ENCODE measurements at places on chromosomes 4 and X.

- no peak for DNase-seq
Observed at GRCh38 chrX:72371405-72371804, 65.7 kb upstream of the CITED1 start.

DNA sequence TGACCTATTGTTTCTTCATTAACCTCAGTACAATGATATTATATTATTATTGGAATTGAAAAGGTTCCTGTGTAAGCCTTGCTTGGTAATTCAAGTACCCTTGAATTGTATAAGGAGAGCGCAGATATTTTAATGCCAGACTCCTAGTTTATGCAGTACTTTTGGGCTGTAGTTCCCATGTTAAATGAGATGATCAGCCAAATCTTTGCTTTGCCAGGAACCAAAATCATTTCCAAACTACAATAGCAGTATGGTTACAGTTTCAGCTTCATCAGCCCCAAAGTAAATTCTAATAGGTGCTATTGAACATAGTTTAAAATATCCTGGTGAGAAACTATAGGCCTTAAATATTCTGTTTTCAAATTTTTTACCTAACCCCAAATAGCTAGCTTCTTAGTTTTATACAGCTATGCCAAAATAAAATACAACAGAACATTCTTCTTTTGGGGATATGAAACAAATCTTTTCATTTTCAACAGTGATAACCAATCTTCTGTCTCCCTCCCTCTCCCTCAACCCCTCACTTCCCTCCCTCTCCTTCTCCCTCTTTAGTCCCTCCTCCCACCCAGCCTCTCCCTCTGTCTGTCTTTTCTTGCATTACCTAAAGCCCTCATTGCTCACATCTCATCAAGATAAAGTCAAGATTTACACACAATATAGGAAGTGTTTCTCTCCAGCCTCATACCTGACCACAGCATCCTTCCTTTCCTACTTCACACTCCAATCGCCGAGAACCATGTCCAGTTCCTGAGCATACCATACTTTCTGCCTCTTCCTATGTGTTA is 190.1 kb downstream of the SHROOM3 start:
- no peak for DNase-seq

DNA sequence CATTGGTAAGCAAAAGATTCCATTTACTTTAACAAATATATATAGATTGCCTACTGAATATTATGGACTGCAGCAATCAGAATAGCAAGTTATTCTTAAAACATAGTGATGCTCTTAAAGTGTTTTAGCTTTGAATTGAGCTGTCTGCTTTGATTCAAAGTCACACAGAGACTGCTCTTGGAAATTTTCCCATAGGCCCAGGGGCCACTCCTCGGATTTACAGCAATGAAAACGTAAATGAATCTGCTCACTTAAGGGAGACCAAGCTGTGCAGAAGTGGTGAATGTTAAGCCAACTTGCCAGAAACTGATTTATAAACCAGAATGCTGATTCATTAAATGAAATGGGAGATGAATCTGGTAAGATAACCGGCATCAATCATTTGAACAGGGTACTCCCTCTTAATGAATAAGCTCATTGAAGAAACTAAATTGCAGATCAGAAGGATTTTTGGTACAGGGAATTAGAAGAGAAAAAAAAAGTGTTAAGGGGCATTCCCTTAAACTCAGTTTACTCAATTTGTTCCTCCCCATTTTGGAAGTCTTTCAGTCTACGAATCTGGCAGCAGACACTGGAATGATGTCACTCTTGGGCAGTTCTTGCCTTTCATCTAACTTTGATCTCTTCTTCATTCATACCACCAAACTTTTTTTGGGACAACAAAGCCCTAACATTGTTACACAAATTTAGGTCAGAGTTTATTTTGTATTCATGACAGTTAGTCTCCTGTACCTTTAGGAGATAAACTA is 363.3 kb upstream of the MAGEB2 start:
- no peak for DNase-seq

GRCh38 chrX:49876750-49877149 is 2.5 kb upstream of the USP27X start:
- peak; percentile 46 for DNase-seq

DNA sequence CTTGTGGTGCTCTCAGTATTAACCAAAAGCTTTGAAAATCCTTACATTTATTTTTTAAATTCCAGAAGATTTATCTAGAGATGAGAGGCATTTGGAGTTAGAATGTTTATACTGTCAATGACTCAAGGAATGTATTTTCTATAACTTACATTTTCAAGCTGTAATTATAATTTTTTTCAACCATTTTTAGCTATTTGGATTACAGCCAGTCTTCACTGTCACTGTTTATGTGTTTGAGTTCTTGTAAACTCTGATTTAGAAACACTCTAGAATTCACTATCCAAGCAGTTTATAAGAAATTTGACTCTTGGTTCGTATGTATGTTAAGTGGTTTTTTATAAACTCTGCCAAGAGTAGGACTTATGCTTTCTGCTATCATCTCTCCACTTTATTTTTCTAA is 36.7 kb upstream of the GUCY1A1 start:
- no peak for DNase-seq

- DNase-seq = peak; percentile 8
Observed at GRCh38 chrX:20382518-20383297, 116.0 kb upstream of the RPS6KA3 start.

GRCh38 chrX:13607331-13607995 is 38.1 kb downstream of the EGFL6 start:
- DNase-seq = no peak

DNA sequence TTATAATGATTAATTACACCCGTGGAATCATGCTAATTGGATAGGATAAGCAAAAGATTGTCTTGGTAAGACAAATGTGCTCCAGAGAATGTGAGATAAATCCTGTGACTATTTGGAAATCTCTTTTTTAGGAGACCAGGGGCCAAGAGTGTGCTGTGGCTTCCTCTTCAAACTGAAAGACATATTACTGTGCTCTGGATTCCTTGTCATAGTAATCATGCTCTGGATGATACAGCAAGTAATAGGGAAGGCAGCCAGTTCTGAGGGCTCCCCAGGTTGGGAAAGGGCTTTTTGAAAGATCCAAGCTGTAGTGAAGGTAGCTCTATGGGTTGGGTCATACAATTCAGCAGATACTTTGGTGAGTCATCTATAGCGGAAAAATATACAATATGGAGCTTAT is 600.5 kb downstream of the PCDH18 start:
- DNase-seq = no peak

DNA sequence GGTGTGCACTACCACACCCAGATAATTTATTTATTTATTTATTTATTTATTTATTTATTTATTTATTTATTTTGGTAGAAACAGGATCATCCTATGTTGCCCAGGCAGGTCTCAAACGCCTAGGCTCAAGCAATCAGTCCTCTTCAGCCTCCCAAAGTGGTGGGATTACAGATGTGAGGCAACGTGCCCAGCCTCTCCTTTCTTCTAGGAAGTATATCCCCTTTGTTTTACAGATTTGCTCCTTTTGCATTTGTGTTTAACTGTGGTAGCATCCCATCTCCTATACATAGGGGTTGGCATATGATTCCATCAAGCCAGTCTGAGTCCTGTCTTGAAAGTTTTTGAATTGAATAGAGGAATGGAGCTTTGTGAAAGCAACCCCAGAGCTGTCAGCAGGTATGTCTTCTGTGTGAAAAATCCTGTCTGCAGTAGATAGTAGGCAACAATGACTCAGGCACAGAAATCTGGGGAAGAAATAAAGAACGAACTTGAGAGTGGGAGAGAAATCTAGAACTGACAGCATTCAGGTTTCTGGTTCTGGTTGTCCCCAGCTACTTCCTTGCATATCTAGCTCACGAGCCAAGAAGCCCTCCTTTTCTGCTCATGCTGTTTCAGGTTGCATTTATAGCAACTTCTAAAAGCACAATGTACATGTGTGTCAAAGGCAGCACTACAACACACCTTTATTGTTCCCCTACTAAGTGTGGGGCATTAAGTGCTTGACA is 113.7 kb upstream of the LSM6 start:
- DNase-seq = no peak

- DNase-seq = no peak
Observed at GRCh38 chr4:151563194-151563593, 154.2 kb downstream of the FHIP1A start.

DNA sequence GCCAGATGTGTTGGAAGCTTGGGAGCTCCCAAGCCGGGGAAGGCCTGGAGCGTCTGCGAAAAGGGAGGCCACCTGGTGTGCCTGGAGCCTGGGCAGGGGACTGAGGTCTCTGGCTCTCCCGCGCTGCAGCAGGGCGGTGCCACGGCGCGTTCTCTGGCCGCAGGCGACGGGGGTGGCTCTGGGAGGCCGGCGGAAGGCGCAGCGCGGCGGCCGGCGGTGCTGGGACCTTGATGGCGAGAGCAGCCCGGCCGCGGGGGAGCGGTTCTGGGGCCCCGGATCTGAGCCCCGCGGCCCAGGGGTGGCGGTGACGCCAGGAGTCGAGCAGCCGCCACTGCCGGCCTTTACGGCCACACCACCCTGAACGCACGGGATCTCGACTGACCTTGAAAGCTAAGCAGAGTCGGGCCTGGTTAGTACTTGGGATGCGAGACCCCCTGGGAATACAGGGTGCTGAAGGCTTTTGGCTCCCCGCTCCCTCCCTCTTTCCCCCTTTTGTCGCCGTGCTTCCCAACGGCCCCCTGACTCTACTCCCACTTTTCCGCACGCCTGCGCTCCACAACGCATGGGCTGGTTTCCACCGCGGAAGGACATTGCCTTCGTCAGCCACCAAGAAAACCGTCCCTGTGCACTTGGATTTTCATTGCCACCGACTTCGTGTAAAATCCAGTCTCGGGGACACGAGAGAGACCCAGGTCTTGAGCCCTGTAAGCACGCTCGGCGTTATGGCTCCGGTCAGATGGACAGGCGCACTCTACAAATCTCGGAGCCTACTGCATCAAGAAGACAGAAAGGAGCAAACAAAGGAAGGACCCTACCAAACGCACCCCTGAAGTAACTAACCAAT is 9.5 kb downstream of the FRG2 start:
- no peak for DNase-seq

- DNase-seq = no peak
Observed at GRCh38 chr4:156723951-156724668, 247.5 kb downstream of the PDGFC start.

- DNase-seq = no peak
Observed at GRCh38 chrX:17768997-17769396, 31.7 kb downstream of the SCML1 start.

GRCh38 chr4:150986085-150986484 is 29.0 kb downstream of the LRBA start:
- DNase-seq = no peak

GRCh38 chr4:99847362-99847976 is 30.8 kb downstream of the DAPP1 start:
- DNase-seq = peak; percentile 47

GRCh38 chrX:22249371-22249770 is 23.3 kb upstream of the CBLL2 start:
- DNase-seq = no peak

- DNase-seq = no peak
Observed at GRCh38 chr4:94598758-94599157, 147.0 kb downstream of the PDLIM5 start.

DNA sequence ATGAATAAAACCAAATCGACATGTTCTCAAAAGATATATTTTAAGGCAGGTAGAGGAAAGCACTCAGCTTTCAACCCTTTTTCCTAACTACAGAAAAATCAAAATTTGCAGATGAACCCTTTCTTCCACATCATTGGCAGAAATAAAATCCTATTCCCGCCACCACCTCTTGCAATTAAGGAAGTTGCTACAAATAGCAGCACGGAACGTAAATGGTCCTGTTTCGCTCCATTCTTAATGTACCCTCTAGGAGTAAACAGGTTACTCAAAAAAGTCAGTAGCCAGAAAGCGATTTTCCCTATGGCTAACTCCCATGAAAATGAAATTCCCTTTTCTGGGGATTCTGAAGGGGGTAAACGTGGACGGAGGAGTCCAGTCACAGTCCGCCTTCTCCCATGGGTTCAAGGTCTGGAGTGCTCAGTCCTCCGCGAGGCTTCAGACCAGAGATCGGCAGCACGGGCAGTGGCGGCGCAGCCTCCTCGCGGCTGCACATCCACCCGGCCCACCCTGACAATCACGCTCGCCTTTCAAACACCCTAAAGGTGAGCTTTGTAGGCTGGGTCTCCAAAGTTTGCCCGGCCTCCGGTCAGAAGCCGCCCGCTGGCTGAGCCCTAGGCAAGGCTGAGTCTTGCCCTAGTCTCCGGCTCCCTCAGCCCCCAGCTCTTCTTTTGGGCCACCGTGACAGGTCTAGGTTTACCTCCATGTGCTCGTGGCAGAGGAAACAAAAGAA is 1.8 kb downstream of the ATP11C start:
- DNase-seq = peak; percentile 11

DNA sequence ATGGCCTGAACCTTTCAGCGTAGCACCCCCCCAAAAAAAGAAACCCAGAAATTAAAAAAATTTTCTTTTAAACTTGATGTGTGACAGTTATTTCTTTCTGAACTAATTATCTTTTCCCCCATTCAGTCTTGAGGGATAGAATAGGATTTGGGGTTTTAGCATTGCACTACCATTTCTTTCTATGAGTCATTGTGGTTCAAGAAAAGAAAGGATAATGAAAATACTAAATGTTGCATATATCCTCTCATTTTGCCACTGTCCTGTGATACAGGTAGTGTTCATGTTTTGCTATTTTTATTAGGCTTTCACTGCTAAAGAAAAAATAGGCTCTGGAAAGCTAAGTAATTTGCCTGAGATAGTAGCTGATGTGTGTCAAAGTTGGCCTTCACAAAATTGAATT is 39.4 kb upstream of the DCK start:
- no peak for DNase-seq

GRCh38 chrX:76921176-76921575 is 493.7 kb downstream of the MAGEE1 start:
- no peak for DNase-seq

DNA sequence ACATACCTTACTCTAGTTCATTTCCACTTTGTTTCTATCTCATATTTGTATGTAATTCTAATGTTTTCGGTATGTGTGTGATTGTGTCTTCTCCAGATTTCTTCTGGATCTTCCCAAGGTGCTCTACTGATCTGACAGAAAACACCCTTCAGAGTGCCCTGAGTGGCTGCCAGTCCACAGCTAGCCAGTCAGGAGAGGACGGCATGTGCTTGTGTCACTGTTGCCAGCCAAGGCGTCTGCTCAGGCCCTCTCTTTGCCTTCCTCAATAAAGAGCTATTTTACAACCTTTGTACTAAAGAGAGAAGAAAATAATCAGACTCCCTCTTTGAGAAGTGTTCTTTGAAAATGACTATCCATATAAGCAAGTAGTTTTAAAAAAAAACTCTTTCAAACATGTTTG is 29.0 kb downstream of the CD99L2 start:
- DNase-seq = no peak

GRCh38 chr4:83364312-83364711 is 29.7 kb upstream of the HPSE start:
- DNase-seq = no peak

GRCh38 chrX:118468122-118468521 is 27.5 kb upstream of the DOCK11 start:
- DNase-seq = no peak

DNA sequence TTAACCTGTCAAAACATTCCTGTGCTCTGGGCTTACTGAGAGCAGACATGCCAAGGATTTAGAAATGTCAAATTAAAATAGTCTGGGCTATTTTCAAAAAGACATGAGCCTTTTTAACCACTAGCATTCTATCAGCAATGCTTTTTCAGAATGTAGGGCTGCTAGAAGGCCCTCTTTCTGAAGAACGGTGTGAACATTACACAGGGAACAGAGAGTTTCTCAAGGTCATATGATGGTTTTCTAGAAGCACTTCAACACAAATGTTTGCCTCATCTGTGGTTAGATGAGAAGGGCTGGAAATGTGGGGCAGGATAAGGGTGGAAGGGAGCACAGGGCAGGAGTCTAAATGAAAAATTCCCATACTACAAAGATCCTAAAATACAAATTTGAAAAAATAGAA is 39.3 kb downstream of the GRIA3 start:
- no peak for DNase-seq
